Myocyte (in vitro differentiated cells): ENCODE measurements at places on chromosomes 7 and 10. TPM values are rescaled to one million over a fixed set of nuclear protein-coding genes. Genes with fewer than 3 reads are reported as not detected.
A peak's percentile ranks its signal among the peaks of the same experiment; 100 is the strongest.

DNA sequence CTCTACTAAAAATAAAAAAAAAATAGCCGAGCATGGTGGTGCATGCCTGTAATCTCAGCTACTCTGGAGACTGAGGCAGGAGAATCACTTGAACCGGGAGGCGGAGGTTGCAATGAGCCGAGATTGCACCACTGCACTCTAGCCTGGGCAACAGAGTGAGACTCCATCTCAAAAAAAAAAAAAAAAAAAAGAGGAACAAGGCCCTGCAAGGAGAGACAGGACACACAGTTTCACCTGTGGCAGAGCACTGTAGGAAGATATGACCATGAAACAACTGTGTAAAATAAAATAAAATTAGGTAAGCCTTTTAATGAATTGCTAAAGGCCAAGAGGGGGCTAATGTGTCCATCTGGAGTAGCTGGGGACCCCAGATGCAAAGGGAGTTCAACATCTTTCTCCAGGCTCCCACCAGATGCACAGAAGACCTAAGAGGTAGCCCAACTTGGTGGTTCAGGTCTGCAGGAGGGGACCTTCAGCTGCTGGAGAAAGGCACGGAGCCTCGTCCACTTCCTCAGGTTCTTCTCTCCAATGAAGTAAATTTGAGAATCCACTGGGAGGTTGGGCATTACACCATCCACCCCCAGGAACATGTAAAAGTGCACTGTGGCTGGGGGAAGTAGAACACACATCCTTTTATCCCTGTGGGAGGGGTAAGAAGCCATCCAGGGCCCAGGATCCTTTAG is 12.7 kb downstream of the PPIF start:
- DNase-seq: no peak

DNA sequence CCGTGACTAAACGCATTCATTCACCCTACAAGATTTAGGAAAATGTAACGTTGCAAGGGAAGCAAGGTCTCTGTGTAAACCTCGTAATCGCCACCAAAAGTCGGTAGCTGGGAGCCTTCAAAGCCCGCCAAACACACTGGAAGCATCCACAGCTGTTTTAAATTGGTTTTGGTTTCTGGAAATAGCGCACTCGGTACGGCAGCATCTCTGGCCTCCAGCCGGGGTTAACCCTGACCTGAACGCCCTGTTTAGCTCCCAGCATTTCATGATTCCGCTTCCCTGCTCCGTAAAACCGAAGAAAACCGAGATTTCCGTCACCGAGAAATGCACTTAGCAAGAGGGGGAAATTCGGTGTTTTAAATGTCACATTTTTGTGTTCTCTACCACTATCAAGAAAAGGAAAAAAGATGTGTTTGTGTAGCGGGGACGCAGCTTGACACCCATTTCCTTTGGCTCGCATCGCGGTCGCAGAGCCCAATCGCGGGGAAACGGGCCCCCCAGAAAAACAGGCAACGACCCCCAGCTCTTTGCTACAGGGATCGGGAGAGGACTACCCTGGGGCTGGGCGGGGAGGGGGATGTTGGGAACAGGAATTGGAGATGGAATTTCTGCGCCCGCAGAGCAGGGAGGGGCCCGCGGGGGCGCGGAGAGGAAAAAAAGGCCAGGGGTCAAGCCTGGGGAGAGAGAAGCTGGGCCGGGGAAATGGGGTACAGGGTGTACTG is 646 bp downstream of the SGCE start:
- peak; percentile 80 for DNase-seq

GRCh38 chr7:81754918-81755696 is 14.7 kb downstream of the HGF start:
- no peak for DNase-seq

- DNase-seq: peak; percentile 90
Observed at GRCh38 chr10:19745672-19746071, 70.6 kb upstream of the PLXDC2 start.

DNA sequence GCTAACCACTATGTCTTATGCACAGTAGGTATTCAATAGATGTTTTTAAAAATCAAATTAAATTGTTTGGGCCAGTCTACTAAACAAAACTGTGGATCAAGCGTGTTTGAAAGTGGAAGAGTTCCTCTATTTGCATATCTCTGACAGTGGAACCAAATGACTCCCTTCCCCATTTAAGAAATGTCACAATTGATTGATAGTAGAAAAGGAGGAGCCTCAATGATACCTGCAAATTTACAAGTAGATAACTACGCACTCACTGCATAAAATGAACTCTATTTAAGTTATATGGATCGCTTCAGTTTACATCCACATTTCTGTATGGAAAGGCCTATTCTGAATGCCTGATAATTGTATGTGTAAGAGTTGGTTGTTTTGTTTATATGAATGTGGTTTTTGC is 163.3 kb upstream of the MTPN start:
- DNase-seq: no peak

GRCh38 chr10:62735464-62736167 is 68.9 kb upstream of the ADO start:
- peak; percentile 34 for DNase-seq

Gene PKD2L1
- 0.13 TPM in 1 of 2 replicates, not detected in the other for total RNA-seq

Gene SPACDR
- 0.31 and 0.48 TPM in 2 replicates for total RNA-seq

Gene MLXIPL
- total RNA-seq: 10.6 and 18.6 TPM in 2 replicates
